ENCODE measurements at places on chromosomes 13 and 19.

GRCh38 chr19:924553-925086 lies 1.2 kb upstream of the ARID3A start:
- DNase-seq = peak; percentile 70

DNA sequence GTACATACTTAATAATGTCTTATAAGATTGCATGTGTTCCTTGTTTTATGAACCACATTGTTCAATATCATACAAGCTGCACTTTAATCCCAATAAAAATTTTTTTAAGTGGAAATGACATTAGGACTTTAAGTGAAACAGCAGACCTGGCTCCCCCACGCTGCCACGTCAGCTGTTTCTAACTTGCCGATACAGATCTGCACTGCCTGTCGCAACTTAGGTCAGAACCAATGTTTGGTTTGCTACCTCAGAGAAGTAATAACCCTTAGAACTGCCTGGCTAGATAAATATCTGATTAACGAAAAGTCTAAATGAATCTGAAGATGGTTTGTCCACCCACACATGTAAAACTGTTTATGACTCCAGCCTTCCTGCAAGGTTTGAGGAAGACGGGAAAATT lies 327.5 kb upstream of the DACH1 start:
- DNase-seq = no peak

GRCh38 chr13:112733112-112733511 lies 43.3 kb downstream of the ATP11A start:
- DNase-seq = no peak

DNA sequence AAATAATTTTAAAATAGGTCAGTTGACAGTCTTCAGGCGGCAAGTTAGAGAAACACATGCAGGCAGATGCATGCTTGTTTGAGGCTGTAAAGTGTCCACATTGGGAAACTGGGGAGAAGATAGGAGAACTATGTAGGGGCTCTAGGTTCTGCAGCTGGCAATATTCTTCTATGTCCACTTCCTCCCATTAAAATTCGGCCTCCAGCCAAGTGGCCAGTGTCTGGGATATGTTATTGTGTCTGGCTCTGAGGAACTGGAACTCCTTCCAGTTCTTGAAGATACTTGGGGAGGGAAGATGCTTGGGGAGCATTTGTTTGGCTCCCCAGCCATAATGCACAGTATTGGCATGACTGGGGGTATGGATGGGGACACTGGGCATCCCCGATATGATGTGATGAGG lies 20.9 kb upstream of the KLF2 start:
- DNase-seq = no peak

DNA sequence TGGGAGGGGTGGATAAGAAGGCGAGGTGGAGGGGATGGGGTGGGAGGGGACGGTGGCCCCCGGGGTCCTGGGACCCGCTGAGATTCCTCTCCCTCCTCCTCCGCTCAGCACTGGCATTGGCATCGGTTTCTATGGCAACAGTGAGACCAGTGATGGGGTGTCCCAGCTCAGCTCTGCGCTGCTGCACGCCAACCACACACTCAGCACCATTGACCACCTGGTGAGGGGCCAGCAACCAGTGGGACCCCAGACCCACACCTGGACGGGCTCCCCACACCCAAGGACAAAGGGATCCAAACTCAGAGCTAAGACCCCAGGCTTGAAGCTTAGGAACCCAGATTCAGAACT lies 5.9 kb downstream of the TTYH1 start:
- DNase-seq = no peak

GRCh38 chr13:88800505-88800904 lies 1129.3 kb downstream of the SLITRK5 start:
- no peak for DNase-seq

GRCh38 chr19:24046550-24046949 lies 40.4 kb upstream of the ZNF254 start:
- DNase-seq = no peak

DNA sequence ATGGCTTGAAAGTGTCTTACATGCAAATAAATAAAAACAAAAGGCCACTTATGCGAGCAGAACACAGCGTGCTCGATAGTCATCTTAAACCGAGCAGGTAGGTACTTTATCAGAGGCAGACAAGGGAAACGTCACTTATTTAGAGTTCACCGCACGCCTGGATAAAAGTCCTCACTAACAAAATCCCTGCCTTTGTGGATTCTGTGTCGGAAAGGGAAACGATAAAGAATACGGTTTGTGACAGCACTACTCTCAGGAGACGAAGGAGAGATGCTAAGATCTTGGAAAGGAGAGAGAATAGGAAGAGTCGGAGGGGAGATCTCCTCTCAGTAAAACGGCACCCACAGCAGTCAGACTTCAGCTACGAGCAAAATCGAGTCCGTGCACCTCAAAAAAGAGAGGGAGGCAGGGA lies 581 bp downstream of the RCBTB1 start:
- DNase-seq = no peak

GRCh38 chr19:23365222-23365621 lies 30.0 kb downstream of the ZNF91 start:
- DNase-seq = no peak

GRCh38 chr19:57812226-57812625 lies 2.5 kb downstream of the ZNF552 start:
- DNase-seq = no peak

DNA sequence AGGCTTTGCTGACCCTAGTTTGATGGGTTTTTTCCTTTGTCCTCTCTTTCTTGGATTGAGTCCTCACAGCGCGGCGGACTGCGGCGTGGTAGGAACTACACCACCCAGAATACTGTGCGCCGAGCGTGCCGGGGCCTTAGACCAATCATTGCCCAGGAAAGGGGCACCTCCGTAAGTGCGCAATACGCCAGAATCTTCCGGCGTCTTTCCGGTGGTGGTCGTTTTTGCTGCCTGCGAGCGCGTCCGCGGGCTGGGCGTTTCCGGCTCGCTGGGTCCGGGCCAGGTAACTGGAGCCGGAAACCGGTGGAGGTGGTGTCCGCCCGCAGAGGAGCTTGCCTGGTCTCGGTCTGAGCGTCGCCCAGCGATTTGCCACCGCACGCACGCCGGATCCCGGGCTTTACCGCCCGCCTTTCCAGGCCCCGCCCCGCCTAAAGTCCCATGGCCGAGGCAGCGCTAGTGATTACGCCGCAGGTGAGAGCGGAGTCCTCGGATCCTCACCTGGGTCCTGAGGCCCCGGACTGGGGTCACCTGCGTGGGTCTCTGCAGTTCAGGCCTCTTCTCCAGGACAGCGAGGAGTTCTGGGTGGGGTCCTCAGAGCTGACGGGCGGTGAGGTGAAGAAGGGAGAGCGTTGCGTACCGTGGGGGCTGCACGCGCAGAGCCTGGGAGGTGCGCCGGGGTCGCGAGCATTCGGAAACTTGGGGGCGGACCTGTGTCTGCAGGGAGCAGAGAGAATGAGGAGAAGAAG lies at the start of gene ZNF549:
Gene ZNF549, plus strand, starts transcription at position 221 of the 746 bp plus-strand sequence. Its CDS starts 218 bp downstream, at position 439.
- peak; percentile 95 for DNase-seq

- no peak for DNase-seq
These were observed 78.9 kb downstream of the TNFSF11 start for GRCh38 chr13:42652642-42653415.

Measured in activated effector memory CD4-positive, alpha-beta T cell treated with anti-CD3 and anti-CD28 coated beads, Interleukin-2, amount 50 U/mL, for 16 hours (primary cell).